ENCODE measurements at places on chromosomes 3 and 15.

DNA sequence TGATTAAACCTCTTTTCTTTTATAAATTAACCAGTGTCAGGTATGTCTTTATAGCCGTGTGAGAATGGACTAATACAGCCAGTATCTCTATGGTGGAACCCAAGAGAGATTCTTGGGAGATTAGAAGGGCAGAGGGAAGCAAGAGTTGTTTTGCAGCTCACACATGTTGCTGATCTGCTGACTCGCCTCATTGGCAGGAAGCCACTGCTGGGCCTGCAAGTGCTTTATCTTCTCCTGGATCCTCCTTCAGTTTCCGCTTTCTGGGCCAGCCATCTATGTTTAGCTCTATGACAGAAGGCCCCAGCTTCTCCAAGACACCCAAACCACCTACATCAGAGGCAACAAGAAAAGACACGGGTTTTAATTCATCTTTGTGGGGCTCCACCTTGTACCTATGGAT lies 23.4 kb upstream of the GALNT15 start:
- no peak for DNase-seq

GRCh38 chr3:14685179-14685578 lies 10.2 kb downstream of the C3orf20 start:
- no peak for DNase-seq

- no peak for DNase-seq
Observed at GRCh38 chr3:8619548-8619947, 25.1 kb downstream of the SSUH2 start.

DNA sequence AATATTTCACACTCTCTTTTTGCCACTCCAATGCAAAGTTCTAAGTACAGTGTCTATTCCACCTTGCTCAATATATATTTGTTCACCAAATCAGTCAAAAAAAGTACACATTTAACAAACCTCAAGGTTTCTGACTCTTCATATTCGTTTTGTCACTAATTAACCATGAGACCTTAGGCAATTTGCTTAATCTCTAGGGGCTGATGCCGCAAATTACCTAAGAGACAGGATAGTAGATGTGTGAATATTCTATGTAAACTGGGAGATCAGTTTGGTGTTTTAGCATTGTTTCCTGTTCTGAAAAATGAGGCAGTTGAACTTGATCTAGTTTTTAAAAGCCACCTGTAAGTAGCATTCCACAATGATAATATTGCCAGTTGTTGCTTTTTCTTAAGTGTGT lies 182.5 kb upstream of the KCNH8 start:
- DNase-seq: no peak

GRCh38 chr3:101631098-101631796 lies 45.7 kb downstream of the ZBTB11 start:
- DNase-seq: no peak

DNA sequence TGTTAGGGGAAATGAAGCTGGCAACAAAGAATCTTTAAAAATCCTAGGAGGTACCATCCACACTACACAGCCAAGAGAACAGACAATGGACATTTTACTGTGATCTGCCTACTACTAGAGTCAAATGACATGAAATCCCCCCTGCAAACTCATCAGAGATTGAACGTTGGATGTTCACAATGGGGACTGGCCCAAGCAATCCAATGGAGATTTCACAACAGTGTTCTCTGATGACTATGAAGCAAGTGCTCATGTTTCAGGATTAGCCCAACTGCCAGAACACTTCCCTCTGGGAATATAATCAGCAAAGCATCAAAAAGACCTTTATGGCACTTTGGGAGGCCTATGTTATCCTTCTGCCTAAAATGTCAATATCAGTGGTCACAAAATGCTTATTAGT lies 97.8 kb downstream of the IGSF11 start:
- DNase-seq: no peak

DNA sequence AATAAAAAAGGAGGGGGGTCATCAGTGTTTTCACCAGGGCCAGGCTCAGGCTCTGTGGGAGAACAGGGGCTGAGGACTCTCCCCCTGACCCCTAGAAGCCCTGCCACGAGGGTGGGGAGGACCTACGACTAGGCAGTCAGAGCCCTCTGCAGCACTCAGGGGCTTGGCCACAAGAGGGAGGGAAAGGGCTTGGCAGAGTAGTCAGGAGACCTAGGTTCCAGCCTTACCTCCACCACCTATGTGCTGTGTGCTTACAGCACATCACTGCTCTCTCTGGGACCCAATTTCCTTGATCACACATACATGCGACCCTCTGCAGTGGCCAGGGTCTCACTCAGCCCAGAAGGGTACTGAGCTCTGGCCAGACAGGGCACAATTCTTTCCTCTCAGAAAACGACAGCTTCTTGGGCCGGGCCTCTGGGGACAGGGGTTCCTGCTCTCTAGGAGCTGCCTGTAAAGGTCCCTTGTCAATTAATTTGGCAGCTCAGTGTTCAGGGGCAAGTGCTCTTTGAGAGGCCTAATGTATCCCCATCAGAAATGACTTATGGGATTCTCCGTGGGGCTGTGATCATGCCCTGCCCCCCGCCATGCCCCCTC lies 16.4 kb upstream of the SKIC8 start:
- no peak for DNase-seq

DNA sequence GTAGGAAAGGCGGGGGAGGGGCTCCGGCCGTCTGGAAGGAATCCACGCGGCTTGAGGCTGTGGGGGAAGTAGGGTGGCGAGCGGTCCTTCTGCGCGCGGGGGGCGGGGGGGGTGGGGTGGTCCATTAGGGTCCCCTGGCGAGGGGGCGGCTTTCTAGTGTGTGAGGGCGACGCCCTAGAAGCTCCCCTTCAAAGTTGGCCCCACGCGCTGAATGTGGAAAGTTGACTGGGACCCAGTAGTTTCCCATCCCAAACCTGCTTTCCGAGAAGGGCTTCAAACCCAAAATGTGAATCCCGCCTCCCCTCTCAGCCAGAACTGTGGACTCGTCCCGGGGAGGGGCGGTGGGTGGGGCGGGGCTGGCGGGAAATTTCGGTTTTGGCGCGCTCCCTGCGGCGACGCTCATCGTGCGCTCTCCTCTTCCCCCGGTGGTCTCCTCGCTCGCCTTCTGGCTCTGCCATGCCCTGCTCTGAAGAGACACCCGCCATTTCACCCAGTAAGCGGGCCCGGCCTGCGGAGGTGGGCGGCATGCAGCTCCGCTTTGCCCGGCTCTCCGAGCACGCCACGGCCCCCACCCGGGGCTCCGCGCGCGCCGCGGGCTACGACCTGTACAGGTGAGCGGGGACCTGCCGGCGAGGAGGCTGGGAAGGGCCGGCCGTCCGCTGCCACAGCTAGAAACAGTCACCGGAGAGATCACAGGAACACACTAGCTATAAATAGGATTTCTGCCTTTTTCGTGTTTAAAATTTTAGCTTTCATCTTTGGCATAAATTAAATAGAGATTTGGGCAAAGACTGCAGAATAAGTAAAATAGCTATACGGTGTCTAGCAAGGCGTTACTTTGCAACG lies 790 bp downstream of the DUT start:
- peak; percentile 77 for DNase-seq

- no peak for DNase-seq
Observed at GRCh38 chr3:66693461-66694031, 192.7 kb upstream of the LRIG1 start.

DNA sequence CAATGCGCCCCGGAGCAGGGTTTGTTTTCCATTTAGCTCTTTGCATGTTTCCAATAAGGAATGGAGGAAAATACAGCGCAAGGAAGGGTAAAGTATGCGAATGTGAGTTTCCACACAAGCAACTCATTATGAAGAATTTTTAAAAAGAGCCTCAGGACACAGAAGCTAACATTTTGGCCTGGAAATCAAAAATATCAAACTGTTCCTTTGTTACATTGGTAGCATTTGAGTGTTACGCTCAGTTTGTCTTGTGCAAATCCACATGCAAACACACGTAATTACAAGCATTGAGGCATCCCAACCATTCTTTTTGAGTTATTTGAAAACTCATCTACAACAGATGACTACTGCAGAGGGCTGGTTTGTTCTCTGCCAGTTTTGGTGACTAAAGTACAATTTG lies 93.0 kb upstream of the SNRPA1 start:
- DNase-seq: no peak

DNA sequence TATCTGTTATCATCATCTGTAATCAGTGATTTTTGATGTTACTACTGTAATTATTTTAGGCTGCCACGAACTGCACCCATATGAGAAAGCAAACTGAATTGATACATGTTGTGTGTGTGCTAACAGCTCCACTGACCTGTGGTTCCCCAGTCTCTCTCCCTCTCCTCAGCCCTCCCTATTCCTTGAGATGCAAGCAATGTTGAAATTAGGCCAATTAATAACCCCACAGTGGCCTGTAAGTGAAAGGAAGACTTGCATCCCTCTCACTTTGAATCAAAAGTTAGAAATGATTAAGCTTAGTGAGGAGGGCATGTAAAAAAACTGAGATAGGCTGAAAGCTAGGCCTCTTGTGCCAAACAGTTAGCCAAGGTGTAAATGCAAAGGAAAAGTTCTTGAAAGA lies 218.6 kb upstream of the LRRFIP2 start:
- no peak for DNase-seq

GRCh38 chr3:194184801-194185200 lies 48.9 kb downstream of the HES1 start:
- DNase-seq: no peak

DNA sequence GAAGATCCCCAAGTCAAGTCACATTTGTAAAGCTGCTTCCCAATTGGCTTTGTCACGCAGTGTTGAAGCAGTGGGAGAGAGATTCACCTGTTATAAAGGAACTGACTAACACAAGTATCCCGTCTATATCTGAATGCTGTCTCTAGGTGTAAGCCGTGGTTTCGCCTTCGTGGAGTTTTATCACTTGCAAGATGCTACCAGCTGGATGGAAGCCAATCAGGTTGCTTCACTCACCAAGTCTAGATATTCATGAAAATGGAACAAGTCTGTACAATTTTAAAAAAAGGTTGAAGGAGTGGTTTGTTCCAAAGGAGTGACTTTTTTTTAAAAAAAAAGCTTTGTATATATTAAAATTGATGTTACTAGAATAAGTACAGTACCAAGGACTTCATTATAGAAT lies 11.7 kb downstream of the RBM5 start:
- DNase-seq: no peak

DNA sequence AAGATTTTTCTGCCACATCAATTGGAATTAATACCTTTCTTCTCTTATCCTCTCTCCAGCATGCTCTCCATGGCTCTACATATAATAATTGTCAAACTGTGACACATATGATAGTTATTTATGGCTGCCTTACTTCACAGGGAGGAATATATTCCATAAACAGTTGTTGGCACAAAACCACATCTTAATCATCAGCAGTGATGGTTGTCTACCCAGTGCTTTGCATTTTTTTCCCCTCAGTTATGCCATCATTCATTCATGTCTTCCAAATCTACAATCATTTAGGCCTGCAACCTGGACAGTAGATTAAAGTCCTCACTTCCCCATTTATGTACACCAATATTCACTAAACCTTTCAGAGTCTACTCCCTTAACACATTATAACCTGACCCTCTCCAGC lies 107.7 kb downstream of the THRB start:
- no peak for DNase-seq

DNA sequence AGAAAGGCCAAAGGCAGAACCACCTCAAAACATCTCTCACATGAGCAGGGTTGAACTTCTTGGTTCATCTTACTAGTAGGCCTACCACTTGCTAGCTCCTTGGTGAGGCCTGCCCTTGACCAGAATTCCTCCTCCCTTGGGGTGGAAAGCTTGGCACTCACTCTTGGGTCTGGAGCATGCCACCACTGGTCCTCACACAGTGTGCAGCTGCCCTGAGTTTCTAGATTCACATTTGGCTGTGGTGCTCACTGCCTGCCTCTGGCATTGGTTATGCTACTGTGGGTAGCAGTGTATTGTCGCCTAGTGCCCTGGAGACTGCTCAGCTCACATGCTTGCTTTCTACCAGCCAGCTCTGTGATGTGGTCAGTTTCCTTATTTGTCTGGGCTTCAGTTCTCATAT lies 23.7 kb downstream of the OXNAD1 start:
- DNase-seq: no peak
